ENCODE measurements at places on chromosomes 16 and 17. TPM values are rescaled to one million over a fixed set of nuclear protein-coding genes. Genes with fewer than 3 reads are reported as not detected.

Gene TMED6
- total RNA-seq: 1.8 TPM

Gene KRT33A
- total RNA-seq: not detected

Gene UMOD
- total RNA-seq: not detected

Gene CDRT15L2
- not detected for total RNA-seq

Gene TBC1D3L
- total RNA-seq: 16.0 TPM

All from CD4-positive, CD25-positive, alpha-beta regulatory T cell (primary cell).